Stimulated activated CD4-positive, alpha-beta T cell treated with anti-CD3 and anti-CD28 coated beads, Interleukin-1b, Interleukin-23, amount 100 ng/mL, for 1 hour (primary cell): ENCODE measurements at places on chromosomes 1 and 21.

DNA sequence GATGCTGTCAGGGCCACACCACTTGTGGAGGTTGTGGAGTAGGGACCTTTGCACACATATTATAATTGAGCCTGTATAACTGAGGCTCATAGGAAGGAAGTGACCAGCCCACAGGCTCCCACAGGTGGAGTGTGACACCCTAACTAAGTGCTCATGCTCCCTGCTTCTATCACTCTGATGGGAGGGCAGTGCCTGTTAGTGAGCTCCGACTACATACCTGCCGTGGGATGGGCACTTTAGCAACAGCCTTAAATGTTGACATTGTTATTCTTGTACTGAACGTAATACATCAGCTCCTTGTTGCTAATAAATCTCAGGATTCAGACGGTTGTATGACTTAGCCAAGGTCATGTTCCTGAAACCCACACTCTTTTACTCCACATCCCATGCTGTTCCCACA lies 58.0 kb downstream of the BEND5 start:
- DNase-seq, result no peak

GRCh38 chr1:153611356-153611755 lies 1.6 kb downstream of the S100A16 start:
- no peak for DNase-seq

DNA sequence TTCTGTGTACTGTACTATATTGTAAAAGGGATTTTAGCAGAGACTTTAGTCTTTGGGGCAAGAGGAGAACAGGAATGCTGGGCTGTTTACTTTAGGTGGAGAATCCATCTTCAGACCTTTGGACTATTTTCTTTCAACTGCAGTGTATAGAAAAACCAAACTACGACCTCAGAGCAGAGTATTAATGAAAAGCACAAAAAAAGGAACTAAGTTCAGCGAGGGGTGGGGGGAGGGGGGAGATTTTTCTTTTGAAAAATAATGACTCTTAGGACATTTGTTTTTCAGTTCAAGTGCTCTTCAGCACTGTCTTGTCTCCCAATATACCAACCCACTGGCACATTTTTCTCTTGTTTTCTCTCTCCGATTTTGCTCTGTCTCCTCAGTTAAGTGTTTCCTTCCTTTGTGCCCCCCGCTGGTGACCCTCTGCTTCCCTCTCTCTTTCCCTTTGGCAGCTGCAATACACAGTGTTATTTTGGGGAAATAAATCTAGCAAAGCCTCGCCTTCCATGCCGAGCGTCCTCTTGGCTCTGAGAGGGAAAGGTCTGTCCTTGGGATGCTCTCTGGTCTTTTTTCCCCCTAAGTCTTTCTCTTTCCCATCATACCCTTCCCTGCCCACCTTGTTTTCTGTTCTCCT lies 44.8 kb downstream of the ACP6 start:
- DNase-seq, result no peak

GRCh38 chr1:181816608-181817007 lies 244.9 kb downstream of the ZNF648 start:
- no peak for DNase-seq

DNA sequence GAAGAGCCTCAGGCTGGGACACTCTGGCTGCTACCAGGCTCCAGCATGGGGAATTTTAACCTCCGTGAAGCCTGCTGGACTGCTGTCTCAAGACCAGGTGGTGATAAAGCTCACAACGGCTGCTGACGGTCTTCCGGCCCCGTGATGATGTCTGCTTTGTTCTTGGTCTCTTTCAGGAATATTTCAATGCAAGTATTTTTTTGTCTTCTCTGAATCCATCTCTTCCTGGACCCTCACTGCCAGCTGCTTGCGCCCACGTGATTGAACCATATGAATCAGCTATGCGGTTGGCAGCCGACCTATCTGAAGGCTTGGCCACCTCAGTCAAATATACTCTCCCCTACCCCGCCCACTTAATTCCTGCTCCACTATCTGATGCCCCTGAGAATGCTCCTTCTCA lies 14.6 kb upstream of the SLC6A17 start:
- DNase-seq, result no peak

DNA sequence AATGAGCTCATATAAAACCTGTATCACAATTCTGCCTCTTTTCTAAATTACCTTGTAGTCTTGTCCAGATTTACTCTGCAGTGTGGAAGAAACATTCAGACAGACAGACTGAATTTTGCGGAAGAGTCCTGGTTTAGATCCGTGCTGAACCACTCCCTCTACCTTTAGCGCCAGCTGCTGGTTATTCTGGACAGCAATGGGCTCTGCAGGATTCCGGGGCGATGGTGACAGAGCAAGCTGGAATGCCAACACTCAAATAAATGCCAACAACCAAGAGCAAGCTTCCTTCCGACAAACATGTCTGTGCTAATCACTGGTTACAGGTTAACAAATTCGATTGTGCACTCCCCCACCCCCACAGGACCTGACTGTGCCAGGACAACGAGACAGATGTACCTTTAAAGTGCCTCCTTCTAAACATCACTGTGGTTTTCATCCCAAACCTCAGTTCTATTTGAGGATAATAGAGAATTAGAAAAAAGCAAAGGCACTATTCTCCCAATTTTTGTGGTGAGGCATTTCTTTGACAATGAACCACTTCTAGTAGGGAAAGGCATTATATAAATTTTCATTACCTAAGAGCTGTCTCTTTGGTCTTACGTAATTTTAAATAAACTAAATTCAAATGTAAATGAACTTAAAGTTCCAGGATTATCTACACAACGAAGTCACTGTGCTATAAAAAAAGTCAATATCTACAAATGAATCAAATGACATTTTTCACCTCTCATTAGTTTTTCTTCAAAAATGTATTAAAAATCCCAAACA lies 90.4 kb downstream of the INTS7 start:
- DNase-seq, result no peak

DNA sequence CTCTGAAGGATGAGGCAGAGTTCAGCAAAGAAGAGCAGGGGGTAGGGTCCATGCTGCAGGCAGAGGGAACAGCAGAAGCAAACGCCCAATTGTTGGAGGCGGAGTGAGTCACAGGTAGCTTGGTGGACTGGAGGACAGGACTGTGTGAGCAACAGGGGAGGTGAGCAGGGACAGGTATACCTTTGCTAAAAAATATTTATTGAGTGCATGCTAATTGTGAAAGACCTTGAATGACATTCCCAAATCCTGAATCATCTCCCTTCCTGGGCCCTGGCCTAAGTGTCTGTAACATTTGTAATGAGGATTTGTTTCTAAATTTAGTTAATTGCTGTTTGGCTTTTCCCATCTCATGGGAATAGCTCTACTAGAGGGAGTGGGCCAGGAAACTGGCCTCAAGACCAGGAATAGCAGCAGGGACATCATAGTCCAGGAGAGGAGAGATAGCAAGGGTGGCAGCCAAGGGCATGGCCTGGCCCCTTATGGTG lies 123.7 kb downstream of the FOXD2 start:
- no peak for DNase-seq

DNA sequence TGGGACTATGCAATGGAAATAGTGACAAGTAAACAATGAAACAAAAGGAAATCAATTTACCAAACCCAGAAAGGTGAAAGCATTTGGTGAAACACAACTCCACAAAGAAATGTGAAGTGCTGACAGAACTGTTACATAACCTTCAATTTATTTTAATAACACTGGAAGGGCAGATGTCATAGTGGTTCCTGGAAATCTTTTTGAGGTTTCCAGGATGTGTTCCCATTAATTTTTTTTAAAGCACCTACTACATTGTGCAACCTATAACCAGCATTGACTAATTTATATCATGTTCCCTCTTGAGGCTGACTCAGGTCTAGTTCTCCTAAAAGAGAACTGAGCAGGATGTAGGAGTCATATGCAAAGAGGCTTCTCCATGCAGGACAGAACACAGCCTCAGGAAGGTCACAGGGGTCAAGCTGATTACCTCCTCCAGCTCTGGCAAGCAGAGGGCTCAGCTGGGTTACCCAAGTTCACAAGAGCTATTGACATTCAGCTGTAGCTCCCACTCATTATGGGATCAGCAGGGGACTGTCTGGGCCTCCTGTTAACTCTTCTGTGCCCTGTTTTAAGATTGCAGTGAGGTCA lies 157.1 kb upstream of the NRIP1 start:
- no peak for DNase-seq

GRCh38 chr1:226549937-226550671 lies 1.5 kb downstream of the STUM start:
- no peak for DNase-seq

DNA sequence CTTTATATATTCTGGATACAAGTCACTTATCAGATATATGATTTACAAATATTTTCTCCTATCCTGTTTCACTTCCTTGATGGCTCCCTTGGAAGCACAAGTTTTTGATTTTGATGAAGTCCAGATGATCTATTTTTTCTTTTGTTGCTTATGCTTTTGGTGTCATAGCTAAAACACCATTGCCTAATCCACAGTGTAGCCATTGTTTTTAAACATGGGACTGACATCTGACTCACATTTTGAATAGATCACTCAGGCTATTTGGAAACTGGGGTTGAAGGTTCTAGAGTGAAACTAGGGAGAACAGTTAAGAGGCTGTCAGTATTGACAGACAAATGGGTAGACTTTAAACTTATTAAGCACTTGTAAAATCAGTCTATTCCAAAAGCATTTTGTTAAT lies 16.6 kb downstream of the AK4 start:
- no peak for DNase-seq

- DNase-seq, result no peak
Measured at GRCh38 chr1:167630568-167631385, 745 bp downstream of the RCSD1 start.

GRCh38 chr21:23729331-23729730 lies 1878.0 kb downstream of the MRPL39 start:
- no peak for DNase-seq

DNA sequence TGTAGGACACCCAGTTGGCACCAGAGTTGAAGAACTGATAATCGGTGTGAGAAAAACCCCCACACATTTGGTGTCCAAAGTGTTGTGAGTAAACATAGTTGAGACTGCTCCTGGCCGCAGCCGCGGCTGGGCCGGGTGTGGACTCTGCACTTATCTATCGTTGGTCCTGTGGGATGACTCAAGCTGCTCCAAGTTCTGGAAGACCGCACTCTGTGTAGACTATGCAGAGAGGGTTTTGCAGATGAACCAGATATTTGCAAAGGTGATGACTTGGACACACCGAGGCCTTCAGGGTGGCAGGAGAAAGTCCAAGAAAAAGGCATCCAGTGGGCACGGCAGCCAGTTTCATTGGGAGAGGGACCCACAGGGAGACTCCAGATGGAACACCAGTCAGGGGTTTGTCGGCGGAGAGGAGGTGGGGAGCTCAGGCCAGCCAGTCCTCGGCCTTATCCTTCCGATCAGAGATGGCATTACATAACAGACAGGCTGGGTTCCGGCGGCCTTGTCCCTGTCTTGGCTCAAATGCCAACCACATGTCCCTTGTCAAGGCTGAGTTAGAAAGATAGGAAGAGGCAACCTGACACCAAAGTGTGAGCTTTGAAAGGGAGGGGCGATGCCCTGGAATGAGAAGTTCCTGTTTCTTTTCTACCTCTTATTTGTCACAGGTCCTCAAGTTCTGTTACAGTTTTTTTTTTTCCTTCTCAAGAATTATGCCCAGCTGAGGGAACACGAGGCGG lies 21.1 kb downstream of the C2CD2 start:
- DNase-seq, result no peak
